Fibroblast of villous mesenchyme (primary cell): ENCODE measurements at places on chromosomes 16 and 17. TPM values are rescaled to one million over a fixed set of nuclear protein-coding genes. Genes with fewer than 3 reads are reported as not detected.

The MLYCD gene
- total RNA-seq, result 2.6 and 3.2 TPM in 2 replicates

The EFCAB13 gene
- 3.9 and 7.7 TPM in 2 replicates for total RNA-seq

The DNAJC7 gene
- total RNA-seq, result 63.8 and 80.7 TPM in 2 replicates

The CHST5 gene
- total RNA-seq, result under 0.01 TPM in 1 of 2 replicates, not detected in the other

The KRTAP9-4 gene
- not detected in 2 replicates for total RNA-seq

The CES5A gene
- not detected in 2 replicates for total RNA-seq

The IGSF6 gene
- total RNA-seq, result under 0.01 TPM in 1 of 2 replicates, not detected in the other

The CLEC3A gene
- not detected in 2 replicates for total RNA-seq

The SYCE1L gene
- 0.32 TPM in 1 of 2 replicates, not detected in the other for total RNA-seq

The ASGR1 gene
- total RNA-seq, result 0.43 and 0.64 TPM in 2 replicates

The KRT24 gene
- not detected in 2 replicates for total RNA-seq

The ST6GALNAC2 gene
- total RNA-seq, result 0.86 and 1.9 TPM in 2 replicates

The KREMEN2 gene
- total RNA-seq, result under 0.01 TPM in 1 of 2 replicates, not detected in the other

The CNP gene
- total RNA-seq, result 94.6 and 98.6 TPM in 2 replicates

The NACA2 gene
- total RNA-seq, result not detected in 2 replicates

DNA sequence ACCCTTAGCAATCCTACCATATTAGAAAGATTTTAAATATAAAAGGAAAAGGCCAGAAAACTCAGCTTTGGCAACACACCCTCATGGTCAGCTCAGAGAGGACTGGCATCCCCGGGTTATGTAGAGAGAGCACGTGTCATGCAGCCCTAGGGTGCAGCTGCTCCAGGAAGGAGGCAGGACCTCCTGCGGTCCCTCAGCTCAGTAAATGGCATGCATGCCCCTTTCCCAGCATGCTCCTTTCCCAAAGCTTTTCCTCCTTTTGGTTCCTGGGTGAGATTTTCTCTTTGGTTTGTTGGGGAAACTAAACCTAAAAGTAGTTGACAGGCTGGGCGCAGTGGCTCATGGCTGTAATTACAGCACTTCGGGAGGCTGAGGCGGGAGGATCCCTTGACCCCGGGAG, 3.9 kb downstream of the GAN start:
- no peak for DNase-seq

GRCh38 chr17:2685696-2686095, 25.9 kb downstream of the CLUH start:
- no peak for DNase-seq

DNA sequence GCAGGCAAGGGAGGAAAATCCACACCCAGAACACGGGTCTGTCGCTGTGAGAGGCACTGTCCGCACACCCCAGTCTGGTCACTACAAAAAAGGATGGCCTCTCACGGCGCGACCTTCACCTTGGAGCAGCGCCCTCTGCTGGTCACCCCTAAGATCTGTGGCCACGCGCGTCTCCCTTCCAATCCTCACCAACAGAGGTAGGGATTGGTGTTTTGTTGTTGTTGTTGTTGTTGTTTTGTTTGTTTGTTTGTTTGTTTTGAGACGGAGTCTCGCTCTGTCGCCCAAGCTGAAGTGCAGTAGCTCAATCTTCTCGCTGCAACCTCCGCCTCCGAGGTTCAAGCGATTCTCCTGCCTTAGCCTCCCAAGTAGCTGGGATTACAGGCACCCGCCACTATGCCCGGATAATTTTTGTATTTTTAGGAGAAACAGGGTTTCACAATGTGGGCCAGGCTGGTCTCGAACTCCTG, 15.0 kb upstream of the C17orf58 start:
- DNase-seq, result peak; percentile 28

GRCh38 chr16:69037373-69038160, 67.9 kb upstream of the HAS3 start:
- DNase-seq, result no peak

DNA sequence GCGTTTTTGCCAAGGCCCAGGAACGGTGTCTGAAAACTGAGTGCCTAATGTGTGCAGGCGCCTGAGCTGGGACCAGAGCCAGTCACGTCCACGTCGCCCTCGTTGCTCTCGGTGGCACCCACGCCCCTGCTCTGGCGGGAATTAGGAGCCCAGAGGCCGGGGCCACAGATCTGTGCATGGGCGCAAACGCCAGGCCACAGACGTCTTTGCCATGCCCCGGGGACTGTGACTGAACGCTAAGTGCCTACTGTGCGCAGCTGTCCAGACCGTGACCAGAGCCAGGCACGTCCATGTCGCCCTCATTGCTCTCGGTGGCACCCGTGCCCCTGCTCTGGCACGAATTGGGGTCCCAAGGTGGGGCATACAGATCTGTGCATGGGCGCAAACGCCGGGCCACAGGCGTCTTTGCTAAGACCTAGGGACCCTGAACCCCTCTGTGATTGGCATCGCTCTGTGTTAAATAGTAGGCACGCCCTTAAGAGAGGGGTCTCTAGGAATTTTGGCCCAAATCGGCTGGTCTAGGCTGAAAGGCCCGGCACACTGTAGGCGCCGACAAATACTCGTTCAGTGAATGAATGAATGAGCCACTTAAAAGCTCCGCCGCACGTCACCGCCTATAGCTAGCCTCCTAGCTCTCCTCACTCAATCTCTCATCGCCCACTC, 827 bp upstream of the UBALD1 start:
- DNase-seq, result no peak

GRCh38 chr17:73112246-73112645, 19.8 kb upstream of the SLC39A11 start:
- DNase-seq, result no peak

- no peak for DNase-seq
These were observed 36.8 kb upstream of the CBFA2T3 start for GRCh38 chr16:89013692-89014402.

GRCh38 chr17:81354954-81355347, 40.3 kb upstream of the BAHCC1 start:
- no peak for DNase-seq

DNA sequence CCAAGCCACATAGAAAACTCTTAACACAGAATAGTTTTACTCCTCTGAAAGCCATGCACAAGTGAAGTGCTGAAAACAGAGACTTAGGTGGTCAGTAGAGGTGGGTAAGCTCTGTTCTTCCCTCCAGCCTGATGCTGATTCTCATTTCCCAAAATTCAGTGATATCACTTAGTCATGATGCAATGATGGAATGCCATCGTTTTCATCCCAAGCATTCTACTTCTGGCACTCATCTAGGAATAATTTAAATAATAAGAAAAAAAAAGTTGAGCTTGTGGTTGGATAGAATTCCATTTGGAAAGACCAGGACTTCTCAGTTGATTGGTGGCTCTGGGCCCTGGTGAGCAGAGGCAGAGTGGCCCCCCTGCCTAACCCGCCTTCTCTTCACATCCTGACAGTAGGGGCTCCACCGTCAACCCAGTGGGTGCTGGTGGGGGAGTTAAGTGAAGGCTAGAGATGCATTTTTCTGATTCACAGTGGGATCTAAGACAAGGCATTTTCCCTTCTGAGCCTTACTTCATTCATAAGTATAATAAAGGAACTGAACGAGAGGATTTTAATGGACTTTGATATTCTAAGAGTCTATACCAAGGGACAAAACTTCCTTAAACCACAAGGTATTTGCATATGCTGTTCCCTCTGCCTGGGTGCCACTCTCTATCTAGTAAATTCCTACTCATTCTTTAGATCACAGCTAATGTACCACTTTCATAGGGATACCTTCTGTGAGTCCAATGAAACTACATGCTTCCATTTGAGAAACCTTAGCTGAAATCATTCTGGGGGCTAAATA, 310.3 kb upstream of the DYNLRB2 start:
- DNase-seq, result no peak

- no peak for DNase-seq
These were observed 17.8 kb upstream of the METRNL start for GRCh38 chr17:83061586-83061985.

DNA sequence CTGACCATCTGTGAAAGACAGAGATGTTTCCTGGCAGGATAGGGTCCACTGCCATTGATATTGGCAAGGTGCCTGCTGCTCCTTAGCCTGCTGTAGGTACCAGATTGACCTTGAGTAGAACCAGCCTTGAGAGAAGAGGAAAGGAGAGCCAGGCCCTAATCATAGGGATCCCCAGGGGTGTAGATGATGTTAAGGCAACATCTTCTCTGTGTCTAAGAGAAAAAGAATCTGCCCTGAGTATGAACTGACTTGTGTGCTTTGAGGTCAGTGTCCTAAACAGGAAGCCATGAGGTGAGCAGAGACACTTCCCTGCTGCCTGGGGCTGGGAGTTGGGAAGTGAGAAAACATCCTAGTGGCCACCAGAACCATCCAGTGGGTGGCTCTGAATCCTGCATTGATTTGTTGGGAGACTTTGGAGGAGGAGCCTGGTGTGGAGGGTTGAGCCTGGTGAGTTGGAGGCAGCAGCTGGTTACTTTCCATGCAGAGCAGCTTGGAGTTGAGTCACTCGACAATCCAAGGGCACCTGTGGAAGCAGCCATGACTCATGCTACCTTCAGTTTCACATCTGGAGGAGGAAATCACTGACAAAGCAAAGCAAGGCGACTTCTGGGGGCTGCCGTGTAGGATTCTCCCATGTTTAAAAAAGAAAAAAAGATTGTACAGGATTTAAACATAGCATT, 47.8 kb downstream of the BMERB1 start:
- DNase-seq, result peak; percentile 97

- DNase-seq, result peak; percentile 23
These were observed 14.7 kb downstream of the CA7 start for GRCh38 chr16:66858740-66859396.

DNA sequence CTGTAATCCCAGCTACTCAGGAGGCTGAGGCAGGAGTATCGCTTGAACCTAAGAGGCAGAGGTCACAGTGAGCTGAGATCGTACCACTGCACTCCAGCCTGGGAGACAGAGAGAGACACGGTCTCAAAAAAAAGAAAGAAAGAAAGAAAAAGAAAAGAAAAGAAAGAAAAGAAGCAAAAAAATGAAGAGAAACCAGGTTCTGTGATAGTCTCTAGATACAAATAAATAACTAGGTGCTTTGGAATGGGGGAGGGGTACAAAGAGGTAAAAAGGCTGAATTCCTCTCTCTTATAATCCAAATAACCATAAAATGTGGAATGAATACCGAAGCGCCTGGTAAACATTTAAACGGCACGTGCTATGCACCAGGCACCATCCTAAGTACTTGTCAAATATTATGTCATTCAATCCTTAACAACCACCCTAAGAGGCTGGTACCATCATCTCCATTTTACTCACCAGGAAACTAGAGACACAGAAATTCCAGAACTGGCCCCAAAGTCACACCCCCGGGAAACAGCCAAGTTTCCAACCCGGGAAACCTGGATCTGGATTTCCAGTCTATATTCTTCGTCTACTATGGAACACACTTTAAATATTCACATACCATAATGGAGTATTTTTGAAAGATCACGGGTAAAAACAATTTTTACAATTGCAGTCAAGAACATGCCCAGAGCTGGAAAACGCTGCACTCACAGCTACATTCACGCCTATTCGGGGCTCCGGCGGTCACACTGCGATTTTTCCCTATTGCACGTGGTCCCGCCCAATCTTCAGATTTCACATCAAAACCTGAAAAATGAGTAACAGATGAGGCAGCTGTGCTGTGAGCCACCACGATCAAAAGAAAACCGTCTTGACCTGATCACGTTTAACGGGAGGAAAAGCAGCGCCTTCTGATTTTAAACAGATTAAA, 10.5 kb downstream of the NXN start:
- peak; percentile 63 for DNase-seq

GRCh38 chr17:15782866-15783265, 50.8 kb downstream of the TBC1D26 start:
- DNase-seq, result peak; percentile 55

- DNase-seq, result no peak
These were observed 3.7 kb upstream of the ZNF469 start for GRCh38 chr16:88378836-88379693.

- DNase-seq, result no peak
These were observed 14.9 kb upstream of the ADGRG1 start for GRCh38 chr16:57613514-57613913.

GRCh38 chr17:31843070-31843745, 15.8 kb downstream of the COPRS start:
- DNase-seq, result peak; percentile 61

DNA sequence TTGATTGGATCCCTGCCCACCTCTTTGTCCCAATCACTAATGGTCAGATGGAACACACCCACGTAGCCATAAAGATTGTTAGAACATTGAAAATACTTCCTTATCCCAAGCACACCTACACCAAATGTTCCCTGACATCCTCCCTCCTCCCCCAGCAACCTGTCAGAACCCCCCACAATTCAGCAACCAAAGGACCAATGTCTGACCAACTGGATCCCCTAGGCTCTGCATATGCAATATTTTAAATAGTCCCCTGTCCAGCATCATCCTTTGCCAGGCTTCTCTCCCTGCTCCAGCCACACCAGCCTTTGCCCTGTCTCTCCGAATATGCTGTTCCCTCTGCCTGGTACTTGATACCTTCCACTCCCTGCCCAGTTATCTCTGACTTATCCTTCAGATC, 54.9 kb upstream of the CES5A start:
- no peak for DNase-seq

- no peak for DNase-seq
These were observed 638.2 kb upstream of the SOX9 start for GRCh38 chr17:71482625-71483024.

GRCh38 chr16:68444056-68444657, 4.2 kb downstream of the SMPD3 start:
- peak; percentile 53 for DNase-seq

- no peak for DNase-seq
These were observed 61.1 kb downstream of the CYLD start for GRCh38 chr16:50802961-50803360.

- no peak for DNase-seq
These were observed 113.9 kb downstream of the ASIC2 start for GRCh38 chr17:33179151-33179550.

GRCh38 chr16:14958970-14959369, 15.9 kb upstream of the PDXDC1 start:
- DNase-seq, result peak; percentile 13

GRCh38 chr16:67718668-67719047, 458 bp downstream of the GFOD2 start:
- peak; percentile 6 for DNase-seq

DNA sequence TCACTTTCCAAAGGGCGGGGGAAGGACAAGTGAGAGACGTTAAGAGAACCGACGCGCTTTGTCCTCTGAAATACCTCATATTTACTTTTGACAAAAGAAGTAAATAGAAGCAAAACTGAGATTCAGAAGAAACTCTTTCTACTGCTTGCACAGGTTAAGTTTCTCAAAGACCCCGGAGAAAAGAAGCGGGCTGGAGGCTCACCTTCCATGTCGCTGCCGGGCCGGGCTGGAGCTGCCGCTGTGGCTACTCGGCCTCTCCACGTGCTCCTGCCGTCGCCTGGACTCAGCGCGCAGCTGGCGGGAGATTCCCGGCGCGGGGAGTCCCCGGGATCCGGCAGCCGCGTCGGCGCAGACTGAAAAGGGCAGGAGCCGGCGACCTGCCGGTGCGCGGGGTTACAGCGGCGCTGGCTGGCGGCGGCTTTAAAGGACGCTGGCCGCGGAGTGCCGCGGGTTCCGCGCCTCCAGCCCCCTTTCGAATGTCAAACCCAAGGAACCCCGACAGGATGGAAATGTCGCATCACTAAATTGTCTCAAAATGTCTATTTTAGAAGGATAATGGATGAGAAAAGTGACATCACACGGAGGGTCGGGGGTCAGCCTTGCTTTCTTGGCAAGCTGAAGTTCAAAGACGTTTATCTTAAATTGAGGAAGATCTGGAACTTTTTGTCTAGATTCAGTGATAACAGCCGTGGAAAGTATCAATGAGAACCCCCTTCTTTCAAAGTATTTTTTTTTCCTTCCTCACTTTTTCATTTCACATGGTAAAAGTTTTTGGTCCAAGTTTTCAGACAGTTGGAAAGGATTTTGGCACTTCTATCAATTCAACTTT, at the start of gene IKZF3:
Gene IKZF3, minus strand, starts transcription at position 395 of the 829 bp plus-strand sequence. Its CDS starts 186 bp downstream, at position 209.
- peak; percentile 35 for DNase-seq

- no peak for DNase-seq
These were observed 21.1 kb downstream of the EPOP start for GRCh38 chr17:38653679-38654078.
